ENCODE measurements at places on chromosomes 6 and 20. TPM values are rescaled to one million over a fixed set of nuclear protein-coding genes. Genes with fewer than 3 reads are reported as not detected.

DNA sequence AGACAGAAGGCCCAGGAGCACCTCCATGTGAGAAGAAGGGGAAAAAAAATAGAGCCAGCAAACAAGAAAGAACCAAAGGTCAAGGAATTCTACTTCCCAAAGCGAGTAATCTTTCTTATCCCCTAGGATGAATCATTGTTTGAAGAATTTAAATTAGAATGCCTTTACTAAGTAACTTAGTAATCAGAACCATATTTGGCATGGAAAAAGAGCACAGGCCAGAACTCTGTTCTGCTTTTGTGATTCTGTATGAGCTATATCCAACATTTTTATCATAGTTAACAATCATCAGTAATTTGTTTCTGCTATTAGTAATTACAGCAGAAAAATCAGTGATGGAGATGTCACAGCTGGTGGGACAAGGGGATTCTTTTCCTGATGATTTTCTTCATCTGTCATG lies 228.8 kb upstream of the FAM83B start:
- DNase-seq, result no peak

DNA sequence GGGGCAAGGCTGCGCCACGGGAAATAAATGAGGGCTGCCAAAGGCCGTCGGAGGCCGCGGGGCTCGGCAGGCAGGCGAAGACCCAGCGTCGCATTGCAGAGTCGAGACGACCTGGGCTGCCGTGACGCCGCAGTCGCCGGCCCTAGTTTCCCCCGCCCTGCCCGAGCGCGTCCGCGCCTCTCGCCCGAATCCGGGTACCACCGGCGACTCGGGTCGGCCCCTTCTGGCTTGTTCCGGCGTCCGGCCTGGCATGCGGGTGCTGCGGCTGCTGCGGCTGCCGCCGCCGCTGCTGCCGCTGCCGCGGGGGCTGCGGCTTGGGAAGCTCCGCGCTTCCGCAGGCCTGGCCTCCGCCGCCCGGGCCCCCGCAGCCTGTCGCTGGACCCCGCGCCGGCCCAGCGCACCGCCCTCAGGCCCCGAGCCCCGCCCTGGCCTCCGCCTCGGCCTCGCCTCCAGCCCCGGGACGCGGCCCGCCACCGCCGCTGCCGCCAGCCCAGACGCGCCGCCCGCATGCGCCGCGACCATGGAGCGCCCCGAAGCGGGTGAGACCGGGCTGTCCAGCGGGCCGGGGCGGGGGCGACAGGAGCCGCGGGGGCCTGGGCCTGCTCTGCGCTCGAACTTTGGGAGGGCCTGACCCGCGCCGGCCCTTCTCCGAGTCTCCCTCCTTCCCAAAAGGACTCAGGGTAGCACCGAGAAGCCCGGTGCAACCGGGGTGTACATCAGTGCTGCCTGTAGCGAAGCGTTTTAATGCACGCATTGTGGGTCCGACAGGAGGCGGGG lies at the start of gene AKAP7:
AKAP7 (plus strand) TSS at position 224 of the 777 bp plus-strand sequence; CDS start at position 521, 297 bp downstream.
- peak; percentile 83 for DNase-seq

GRCh38 chr6:125640441-125641150 lies 108.8 kb upstream of the HEY2 start:
- no peak for DNase-seq

GRCh38 chr6:42152024-42152423 lies 9.6 kb upstream of the C6orf132 start:
- DNase-seq, result no peak

- DNase-seq, result no peak
These were observed 59.2 kb upstream of the FNDC1 start for GRCh38 chr6:159110013-159110412.

DNA sequence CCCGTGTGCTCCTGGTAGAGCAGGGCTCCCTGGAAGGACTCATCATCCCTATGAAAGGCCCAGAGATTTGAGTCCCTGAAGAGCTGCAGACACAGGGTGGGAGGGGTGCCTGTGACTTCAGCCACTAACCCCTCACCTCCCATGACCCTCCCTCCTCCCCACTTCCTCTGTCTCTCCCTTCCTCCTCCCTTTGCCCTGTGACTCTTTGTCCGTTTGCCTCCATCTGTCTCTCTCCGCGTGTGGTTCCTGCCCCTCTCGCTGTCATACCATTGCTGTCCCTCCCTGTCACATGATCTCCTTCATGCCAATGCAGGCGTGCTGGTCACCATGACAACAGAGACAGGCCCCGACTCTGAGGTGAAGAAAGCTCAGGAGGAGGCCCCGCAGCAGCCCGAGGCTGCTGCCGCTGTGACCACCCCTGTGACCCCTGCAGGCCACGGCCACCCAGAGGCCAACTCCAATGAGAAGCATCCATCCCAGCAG lies 19.0 kb downstream of the EPB41L1 start:
- DNase-seq, result no peak

GRCh38 chr6:7108964-7109836 lies 1.4 kb downstream of the RREB1 start:
- peak; percentile 71 for DNase-seq

DNA sequence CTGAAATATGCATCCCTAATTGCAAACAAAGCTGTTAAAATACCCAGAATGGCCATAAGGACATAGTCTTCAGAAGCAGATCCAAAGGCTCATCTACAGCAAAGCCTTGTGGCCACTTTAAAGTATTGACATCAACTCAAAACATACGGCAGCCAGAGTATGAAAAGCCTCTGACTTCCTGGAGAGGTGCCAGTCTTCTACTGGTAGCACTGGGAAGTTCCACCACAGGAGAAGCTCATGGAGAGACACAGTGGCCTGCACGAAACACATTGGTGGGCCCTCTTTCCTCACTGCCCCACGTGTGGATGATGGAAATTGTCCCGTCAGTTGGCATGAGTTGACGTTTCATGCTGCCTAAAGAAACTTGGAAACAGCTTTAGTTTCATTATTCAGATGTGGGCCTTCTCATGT lies 202.6 kb upstream of the HEY2 start:
- no peak for DNase-seq

The TBX18 gene
- 10.1 TPM for total RNA-seq

The BYSL gene
- total RNA-seq, result 16.5 TPM

The ASIP gene
- total RNA-seq, result 1.5 TPM

Data from left cardiac atrium (tissue), 4 donors.